ENCODE measurements at places on chromosomes 6 and 20. TPM values are rescaled to one million over a fixed set of nuclear protein-coding genes. Genes with fewer than 3 reads are reported as not detected.
A peak's percentile ranks its signal among the peaks of the same experiment; 100 is the strongest.

- no peak for DNase-seq
These were observed 10.5 kb upstream of the OGFRL1 start for GRCh38 chr6:71277926-71278600.

GRCh38 chr6:141199074-141199473, 933.7 kb upstream of the GJE1 start:
- DNase-seq = no peak

GRCh38 chr6:43413002-43413401, 14.3 kb upstream of the ABCC10 start:
- no peak for DNase-seq

- no peak for DNase-seq
These were observed 15.6 kb downstream of the COL21A1 start for GRCh38 chr6:56231827-56232226.

GRCh38 chr20:59082077-59082740, 39.6 kb upstream of the PRELID3B start:
- peak; percentile 88 for DNase-seq

GRCh38 chr20:1632178-1632577, 12.4 kb upstream of the SIRPB1 start:
- no peak for DNase-seq

DNA sequence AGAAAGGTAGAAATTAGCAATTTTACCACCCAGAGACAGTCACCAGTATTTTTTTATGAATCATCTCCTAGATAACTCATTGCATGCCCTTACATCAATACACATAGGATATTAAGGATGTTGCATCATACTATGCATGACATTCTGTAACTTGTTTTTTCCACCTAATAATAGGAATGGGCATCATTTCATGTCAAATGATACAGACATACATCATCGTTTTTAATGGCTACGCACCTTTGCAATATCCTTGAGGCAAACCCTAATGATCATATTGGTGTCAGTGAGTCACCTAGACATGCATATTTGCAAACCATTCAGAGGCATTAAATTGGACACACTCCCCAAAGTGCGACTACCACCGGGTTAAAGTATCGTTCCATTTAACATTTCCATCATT, 309.7 kb upstream of the AGPAT4 start:
- DNase-seq = peak; percentile 84

- DNase-seq = no peak
These were observed 93.1 kb upstream of the FAM8A1 start for GRCh38 chr6:17506962-17507361.

GRCh38 chr6:134631398-134631924, 313.5 kb upstream of the SGK1 start:
- no peak for DNase-seq

PGC gene
- not detected for polyA plus RNA-seq

SNAP91 gene
- polyA plus RNA-seq = not detected

TMEM170B gene
- polyA plus RNA-seq = 0.02 TPM

Data from foreskin keratinocyte (primary cell).